ENCODE measurements at places on chromosomes 2 and 18.

DNA sequence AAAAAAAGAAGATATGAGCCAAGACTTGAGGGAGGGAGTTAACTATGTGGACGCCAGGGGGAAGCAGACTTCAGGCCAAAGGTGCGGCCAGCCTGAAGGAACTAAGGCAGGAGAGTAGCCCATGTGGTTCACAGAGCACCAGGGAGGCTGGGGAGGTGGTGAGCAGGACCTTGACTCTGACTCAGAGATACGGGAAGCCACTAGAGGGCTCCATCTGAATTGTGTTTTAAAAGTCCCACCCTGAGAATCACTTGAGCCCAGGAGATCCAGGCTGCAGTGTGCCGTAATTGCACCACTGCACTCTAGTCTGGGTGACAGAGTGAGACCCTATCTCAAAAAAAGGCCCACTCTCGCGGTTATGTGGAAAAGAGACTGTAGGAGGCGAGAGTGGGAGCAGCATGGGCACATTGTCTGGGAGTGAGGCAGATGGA is 12.3 kb downstream of the CEP192 start:
- no peak for DNase-seq

DNA sequence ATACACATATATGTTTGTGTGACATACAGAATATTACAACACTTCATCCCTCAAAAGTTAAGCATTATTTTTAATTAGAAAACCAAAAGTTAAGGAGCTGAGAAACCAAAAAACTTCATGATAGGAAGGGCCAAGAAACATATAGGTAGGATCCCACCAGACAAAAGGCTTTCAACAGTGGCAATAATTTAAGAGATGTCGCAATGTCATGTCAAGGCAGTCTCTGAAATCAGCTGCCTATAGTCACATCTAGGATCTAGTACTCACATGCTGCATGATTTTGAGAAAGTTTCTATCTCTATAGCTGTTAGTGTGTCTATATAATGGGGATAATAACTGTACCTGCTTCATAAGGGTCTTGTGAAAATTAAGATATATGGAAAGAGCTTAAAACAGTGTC is 72.7 kb downstream of the SPIRE1 start:
- no peak for DNase-seq

- no peak for DNase-seq
Measured at GRCh38 chr2:61967262-61967661, 61.8 kb downstream of the COMMD1 start.

GRCh38 chr2:230268606-230269243 is 43.2 kb downstream of the SP140 start:
- no peak for DNase-seq

DNA sequence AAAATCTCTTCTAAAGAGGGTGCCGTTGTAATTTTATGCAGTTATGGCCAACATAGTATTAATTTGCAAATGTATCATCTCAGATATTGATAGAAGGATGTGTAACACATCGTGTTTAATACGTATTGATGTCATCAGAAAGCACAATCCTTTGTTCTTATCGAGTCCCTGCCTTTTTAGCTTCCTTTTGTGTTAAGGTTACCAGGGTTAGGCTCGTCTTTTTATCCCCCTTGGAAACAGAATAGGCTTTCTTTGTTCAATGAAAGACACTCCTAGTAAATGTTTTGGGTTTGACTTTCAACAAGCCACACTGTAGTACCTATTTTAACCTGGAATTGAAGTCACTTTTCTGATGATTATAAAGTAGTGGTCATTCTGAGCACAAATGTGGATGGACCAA is 136.2 kb downstream of the WDR7 start:
- no peak for DNase-seq

DNA sequence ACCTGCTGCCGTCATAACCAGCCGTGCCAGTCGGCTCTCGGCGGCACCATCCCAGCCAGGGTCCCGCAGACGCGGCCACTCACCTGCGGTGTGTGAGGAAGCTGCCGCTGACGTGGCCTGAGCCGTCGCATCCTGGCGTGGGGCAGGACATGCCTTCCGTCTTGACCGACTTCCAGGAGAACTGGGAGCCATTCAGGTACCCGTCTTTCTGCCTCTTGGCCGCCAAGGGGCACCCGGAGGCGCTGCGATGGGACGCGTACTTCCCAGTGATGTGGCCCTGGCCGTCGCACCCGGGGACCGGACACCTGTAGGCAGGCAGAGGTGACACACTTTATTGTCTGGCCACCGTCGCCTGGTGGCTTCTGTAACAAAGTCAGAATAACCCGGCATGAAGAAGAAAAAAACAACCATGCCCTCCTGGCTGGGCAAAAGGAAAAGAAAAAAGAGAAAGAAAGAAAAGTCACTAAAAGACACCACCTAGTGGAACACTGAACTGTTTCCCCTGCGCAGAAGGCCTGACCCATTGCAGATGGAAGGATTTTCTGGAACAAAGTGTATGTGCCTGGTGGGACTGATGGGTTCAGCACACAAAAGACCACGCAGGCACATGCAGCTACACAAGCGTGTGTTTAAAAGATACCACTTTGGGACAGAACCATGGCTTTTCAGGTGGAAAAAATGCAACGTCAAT is 94.9 kb upstream of the PXDN start:
- DNase-seq, result no peak

GRCh38 chr2:70557171-70557838 is 3.7 kb upstream of the TGFA start:
- DNase-seq, result no peak
